ENCODE measurements at places on chromosomes 2 and 18.

DNA sequence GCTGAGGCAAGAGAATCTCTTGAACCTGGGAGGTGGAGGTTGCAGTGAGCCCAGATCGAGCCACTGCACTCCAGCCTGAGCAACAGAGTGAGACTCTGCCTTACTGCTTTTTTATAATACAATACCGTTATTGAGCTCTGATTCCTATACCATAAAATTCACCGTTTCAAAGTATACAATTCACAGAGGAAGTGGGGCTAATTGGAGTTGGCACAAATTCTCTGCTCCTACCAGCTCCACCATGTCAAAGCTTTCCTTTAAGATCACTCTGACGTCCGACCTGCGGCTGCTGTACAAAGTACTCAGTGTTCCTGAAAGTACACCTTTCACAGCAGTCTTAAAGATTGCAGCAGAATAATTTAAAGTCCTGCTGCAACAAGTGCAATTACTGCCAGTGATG is 29.6 kb upstream of the CYBRD1 start:
- no peak for DNase-seq

DNA sequence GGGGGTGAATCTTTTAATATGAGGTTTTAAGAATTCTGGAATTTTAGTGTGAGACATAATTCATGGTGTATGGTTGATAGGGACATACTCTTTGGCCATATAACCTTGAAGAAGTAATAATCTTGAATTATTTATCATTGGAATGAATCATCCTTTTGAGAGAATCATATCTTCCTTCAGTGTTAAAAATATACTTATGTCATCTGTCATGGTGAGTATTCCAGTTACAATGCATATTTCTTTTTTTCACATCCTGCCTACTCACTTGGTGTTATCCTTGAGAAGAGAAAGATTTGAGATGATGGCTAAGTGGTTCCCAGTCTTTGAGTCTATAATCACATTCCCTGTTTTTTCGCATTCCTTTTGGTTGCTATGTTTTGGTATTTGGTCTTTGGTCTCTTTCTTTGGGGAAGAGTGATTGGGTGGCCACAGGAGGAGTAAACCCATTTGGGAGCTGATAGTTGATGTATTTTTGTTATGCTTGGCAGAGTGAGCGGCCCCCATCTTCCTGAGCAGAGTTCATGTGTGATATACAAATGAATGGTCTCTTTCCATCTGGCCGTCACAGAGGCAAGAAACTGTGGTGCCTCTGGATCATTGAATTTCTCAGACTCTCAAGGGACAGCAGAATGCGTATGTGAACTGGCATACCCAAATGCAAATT is 21.6 kb downstream of the ASAP2 start:
- DNase-seq = no peak

DNA sequence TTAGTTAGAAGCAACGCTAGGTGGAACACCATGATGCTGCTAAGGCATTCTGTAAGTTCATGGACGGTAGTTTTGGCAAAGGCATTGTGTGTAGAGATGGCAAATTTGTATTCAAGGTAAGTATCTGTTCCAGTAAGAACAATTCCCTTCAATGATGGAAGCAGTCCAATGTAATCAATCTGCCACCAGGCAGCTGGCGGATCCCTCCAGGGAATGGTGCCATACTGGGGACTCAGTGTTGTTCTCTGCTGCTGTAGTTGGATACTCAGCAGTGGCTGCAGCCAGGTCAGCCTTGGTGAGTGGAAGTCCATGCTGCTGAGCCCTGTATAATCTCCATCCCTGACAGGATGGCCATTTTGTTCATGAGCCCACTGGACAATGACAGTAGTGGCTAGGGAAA is 62.8 kb downstream of the ARL6IP6 start:
- DNase-seq = no peak

GRCh38 chr2:26438926-26439325 is 37.2 kb downstream of the DRC1 start:
- no peak for DNase-seq

DNA sequence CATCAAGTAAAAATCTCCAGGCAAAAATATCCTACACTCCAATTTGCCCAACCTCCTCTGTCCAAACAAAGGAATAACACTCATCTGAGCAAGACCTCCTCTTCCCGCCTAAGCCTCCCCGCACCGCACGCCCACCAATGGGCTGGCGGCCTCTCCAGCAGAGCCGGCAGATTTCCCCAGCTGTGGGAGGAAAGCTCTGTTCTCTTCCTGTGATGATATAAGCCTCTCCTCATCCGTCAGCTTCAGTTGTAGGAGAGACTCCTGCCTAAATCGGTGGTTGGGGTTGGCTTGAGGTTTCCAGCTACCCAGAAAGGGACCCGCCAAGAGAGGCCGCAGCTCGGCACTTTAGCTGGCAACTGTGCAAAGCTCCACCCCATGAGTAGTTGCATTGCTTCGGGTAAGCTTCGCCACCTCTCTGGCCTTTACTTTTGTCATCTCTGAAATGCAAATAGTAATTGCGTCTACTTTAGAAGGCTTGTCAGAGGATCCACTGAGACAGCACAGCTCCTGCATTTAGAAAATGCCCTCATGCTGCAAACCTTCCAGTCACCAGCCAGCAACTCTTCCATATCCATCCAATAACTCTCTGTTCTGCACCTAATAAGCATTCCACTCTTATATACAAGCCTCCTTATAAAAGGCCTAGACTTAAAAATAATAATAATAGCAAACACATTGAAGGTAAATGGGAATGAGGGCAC is 146.4 kb downstream of the MYT1L start:
- peak; percentile 27 for DNase-seq

GRCh38 chr2:10346929-10347561 is 44.3 kb downstream of the HPCAL1 start:
- no peak for DNase-seq

DNA sequence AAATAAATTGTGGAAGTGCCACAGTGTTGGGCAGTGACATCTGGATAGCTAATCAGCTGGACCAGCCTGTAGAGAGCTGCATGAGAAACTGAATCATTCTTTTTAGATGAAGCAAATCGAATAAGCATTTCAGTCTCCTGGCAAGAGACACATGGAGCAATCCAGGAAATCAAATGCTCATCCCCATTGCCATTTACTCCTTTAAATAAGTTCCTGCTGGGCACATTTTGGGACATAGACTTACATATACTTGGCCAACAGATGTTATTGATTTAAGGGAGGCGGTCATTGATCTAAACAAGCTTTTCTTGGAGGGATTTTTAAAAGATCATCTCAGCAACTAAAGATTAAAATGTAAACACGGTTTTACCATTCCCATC is 307.1 kb downstream of the STK39 start:
- no peak for DNase-seq

DNA sequence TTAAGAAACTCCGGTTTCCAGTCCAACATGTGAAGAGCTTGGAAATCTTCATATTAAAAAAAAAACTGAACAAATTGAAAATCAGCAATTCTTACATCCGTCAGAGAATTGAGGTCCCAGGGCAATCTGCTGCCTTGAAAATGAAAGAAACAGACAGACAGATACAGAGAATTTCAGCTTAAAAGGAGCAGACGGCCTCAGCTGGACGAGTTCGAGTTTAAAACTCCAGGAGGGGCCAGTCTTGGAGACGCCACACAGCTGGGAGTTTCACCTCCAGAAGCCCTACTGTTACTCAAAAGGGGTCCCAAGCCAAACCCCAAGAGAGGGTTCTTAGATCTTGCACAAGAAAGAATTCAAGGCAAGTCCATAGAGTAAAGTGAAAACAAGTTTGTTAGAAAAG is 226.5 kb upstream of the ARL4C start:
- no peak for DNase-seq

DNA sequence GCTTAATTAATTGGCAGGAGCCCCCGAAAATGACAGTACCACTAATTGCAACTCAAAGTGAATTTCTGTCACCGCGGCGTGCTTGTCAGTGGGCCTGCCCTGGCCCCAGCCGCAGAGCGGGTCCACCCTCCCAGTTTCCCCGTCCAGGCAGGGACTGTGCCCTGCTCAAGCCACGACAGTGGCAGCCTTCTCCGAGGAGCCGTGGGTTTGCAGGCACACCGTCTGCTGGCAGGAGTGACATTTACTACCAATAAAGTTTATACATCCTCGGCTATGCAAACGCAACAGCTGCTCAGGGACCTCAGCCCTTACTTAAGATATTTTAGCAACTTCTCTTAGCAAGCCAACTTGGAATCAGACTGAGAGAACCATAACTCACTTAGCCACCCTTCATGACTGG is 112.7 kb downstream of the GBX2 start:
- no peak for DNase-seq

- no peak for DNase-seq
Measured at GRCh38 chr2:188701836-188702235, 272.3 kb upstream of the COL3A1 start.

DNA sequence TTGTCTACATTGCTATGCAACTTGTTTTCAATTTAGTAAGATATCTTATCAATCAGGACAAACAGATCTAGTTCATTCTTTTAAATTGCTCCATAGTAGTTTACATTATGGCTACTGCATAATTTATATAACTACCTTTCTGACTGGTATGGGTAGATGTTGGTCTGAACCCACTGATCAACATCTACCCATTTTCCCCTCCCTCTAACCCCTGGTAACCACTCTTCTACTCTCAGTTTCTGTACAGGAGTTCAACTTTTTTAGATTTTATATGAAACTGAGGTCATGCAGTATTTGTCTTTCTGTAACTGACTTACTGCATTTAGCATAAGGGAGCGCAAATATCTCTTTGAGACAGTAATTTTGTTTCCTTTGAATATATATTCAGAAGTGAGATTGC is 73.2 kb downstream of the ITSN2 start:
- DNase-seq = no peak
